ENCODE measurements at places on chromosomes 11 and 22.

DNA sequence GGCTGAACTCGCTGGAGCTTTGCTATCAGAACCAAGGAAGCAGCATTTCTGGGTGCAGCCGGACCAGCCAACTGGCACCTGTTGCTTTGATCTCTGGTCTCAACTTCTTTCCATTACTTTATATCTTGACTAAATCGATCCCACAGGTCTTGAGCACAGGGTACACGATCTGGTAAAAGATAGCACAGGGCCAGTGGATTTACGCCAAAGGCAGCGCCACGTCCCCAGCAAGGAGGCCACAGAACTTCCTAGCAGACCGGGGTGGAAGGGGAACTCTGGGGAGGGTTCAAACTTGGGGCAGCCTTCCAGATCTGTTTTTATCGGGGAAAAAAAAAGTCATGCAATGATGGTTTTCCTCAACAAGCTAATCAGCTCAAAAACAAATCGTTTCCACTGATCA is 14.0 kb downstream of the VPS37C start:
- no peak for DNase-seq

- DNase-seq, result no peak
Measured at GRCh38 chr11:120586072-120586471, 74.5 kb downstream of the GRIK4 start.

DNA sequence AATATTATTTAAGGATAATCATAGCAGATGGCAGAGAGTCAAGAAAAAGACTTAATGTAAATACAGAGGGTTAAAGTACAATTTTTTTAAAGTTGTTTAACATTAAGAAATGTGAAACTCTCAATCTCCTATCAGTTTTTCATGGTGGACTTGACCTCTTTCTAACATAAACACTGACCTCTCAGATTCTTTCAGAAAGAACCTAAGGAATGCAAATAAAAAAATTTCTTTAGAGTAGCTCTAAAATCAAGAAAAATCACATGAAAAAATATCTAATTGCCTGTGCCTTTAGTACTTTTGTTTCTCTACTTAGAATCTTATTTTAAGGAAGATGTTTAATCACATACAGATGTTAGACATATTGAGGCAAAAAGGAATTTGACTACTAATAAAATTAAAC is 12.9 kb downstream of the RNF141 start:
- DNase-seq, result no peak

- no peak for DNase-seq
Measured at GRCh38 chr22:38709306-38709705, 3.6 kb downstream of the GTPBP1 start.

DNA sequence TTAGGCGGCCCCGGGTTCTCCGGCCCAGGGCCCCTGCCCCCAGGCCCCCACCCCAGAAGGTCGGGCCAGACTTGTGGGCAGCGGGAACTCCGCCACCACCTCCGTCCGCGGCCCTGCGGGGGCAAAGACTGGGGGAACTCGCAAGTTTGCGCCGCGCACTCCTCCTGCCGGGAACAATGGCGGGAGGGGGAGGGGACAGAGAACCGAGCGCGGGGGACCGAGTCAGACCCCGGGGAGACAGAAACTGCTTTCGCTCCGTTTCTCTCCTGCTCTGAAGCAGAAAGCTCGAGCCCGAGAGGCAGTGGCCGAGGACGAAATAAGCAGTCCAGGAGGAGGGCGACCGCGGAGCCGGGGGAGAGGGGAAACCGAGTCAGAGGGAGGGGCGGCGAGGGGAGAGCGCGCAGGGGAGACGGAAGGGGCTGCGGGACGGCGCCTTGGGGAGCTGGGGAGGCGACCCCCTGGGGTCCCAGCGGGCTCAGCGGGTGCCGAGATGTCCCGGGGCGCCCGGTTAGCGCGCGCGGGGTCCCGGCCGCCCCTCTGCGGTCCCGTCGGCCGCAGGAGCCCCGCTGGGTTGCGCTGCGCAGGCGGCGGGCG is 555 bp downstream of the TP53I11 start:
- DNase-seq, result no peak

GRCh38 chr22:33715237-33715985 is 204.9 kb downstream of the LARGE1 start:
- no peak for DNase-seq

DNA sequence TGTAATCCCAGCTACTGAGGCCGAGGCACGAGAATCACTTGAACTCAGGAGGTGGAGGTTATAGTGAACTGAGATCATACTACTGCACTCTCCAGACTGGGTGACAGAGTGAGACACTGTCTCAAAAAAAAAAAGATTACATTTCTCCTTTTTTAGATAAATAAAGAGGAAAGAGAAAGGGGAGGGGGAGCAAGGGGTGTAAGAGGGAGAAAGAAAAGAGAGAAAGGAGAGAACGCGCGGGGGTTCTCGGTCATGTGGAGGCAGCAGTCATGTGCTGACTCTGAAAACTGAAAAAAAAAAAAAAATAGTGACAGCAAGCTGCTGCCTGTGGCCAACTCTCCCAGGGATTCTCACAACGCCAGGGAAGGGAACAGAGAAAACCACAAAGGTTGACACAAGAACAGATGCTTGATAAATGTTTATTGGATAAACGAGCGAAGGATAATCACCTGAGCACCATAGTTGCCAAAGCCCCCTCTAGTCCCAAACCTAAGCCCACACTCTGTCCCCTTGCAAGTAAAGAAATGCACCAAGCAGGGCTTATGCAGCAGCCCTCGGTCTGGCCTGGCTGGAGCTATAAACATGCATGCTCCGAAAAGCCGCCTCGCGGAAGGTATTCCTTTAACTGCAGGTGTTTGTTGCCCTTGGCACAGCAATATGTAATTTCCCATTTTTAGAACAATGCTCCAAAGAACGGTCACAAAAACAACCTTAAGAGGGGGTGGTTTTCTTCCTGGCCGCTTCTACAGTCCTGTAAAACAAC is 14.5 kb downstream of the SCGB1A1 start:
- no peak for DNase-seq

DNA sequence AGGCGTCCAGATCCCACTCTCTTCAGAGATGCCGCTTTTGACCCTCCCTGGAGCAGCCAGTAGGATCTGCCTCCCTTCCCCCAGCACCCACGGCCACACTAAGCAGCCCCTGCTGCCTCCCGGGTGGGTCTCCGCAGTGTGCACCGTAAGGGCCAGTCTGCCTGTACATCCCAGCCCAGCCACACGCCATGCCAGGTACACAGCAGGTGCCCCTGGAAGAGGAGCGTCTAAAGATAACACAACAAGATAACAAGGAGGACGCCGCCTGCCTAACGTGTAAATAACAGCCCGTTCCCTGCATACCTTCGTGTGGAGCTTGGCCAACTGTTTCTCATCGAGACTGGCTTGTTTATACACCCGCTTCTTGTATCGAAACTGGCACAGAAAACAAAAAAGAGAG is 139.4 kb downstream of the SHANK2 start:
- DNase-seq, result no peak

- no peak for DNase-seq
Measured at GRCh38 chr22:49975543-49976389, 15.2 kb downstream of the PIM3 start.

DNA sequence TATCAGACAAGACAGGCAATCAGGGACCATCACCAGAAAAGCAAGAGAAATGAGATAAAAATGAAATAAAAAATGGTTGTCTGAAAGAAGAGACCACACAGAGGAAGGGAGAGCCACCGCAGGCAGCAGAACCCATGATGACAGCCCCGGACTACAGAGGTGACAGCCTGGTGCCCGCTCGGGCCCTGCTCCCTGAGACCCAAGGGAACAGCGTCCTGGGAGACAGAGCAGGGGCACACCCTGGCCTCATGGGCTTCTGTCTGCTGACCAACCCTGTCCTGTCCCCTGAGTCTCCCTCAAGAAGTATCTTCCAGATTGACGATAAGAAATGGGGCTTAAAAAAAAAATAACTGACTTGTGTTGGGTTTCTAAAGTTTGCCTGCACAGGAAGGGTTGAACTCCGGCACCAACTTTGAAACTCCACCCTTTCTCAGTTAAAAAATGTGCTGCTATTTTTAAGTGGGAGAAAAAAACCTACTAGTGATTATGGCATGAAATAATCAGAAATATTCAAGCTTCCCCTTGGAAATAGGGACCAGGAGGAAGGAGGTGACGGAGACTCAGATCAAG is 70.1 kb upstream of the TTLL12 start:
- no peak for DNase-seq

GRCh38 chr11:109184376-109184775 is 237.6 kb upstream of the C11orf87 start:
- DNase-seq, result no peak

DNA sequence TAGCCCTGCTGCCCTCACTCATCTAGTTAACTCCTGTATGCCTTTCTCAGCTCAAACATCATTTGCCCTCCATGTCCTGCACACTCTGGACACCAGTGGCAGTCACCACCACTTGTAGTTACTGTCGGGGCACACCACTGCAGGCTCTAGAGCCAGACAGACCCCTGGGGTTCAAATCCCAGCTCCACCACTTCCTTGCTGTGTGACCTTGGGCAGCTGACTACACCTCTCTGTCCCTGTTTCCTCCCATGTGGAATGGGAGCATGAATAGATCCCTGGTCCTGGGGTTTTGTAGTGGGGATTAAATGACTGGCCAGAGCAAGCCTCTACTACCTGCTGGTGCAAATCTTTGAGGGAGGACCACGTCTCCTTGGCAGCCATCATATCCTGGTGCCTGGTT is 7.8 kb upstream of the IFT27 start:
- no peak for DNase-seq

GRCh38 chr22:22371031-22371541 is 126.5 kb downstream of the VPREB1 start:
- DNase-seq, result no peak

All from GDM1 (cell line).